ENCODE measurements at places on chromosomes 6 and 20.

GRCh38 chr20:8209061-8209460 lies 77.0 kb downstream of the PLCB1 start:
- DNase-seq = no peak

DNA sequence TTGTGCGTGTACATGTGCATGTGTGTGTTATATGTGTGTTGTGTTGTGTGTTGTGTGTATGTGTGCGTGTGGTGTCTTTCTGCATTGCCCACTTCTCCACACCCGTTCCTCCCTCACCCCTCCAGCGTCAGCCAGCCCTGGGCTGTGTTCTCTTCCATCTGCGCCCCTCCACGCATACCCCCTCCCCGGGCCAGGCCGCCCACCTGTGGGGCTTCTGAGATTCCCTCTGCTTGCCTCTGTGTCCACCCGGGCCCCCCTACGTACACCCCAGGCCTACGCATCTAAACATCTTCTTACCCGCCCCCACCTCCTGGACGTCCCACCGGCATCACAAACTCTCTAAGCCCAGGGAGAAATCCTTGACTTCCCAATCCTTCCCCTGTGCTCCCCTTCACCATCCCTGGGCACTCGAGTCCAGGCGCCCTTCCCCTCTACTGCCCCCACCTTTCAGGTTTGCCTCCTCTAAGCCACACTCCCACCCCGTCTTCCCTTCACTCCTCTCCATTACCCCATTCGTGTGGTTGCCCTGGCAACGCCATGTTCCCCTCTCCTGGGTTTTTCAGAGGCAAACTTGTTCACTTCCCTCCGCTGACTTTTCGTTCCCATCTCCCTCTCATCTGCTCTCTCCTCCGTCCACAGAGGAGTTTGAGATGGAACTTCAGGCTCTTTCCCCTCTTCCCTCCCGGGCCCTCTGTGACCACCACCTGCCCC lies 81.7 kb upstream of the NNAT start:
- no peak for DNase-seq

DNA sequence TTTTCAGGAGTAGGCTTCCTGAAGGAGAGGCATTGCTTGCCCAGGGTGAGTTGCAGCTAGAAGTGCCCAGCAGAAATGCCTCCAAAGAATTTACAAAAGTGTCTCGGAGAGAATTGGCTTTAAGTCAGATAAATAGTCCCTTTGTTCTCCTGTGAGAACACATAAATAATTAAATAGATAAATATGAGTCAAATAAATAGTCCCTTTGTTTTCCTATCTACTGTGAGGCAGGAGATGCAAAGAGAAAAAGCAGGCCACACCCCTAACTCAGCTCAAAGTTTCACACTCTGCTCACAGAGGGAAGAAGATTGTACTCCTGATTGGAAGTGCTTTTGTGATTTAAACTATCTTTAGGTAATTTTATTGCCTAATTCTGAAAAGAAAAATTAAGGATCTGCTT lies 180.7 kb upstream of the PRSS16 start:
- DNase-seq = no peak

- no peak for DNase-seq
These were observed 37.4 kb downstream of the PLCG1 start for GRCh38 chr20:41174782-41175181.

DNA sequence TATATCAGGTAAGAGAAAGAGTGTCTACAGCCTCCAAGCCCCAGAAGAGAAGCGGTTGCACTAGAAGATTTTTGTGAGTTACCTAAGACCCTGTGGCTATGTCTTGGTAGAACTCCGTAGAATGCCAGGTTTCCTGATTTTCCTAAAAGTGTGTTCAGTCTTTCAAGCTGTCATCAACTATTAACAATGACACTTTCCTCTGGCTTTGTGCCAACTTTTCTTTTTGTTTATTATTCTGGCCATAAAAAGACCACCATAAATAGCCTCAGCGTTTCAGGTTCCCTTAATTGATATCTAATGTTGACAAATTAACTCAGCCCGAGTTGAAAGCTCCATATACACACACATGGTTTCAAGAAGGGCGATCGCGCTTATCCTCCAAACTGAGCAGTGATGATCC lies 1.2 kb downstream of the PAK5 start:
- no peak for DNase-seq

GRCh38 chr6:158666628-158667359 lies 16.9 kb downstream of the SYTL3 start:
- DNase-seq = no peak

DNA sequence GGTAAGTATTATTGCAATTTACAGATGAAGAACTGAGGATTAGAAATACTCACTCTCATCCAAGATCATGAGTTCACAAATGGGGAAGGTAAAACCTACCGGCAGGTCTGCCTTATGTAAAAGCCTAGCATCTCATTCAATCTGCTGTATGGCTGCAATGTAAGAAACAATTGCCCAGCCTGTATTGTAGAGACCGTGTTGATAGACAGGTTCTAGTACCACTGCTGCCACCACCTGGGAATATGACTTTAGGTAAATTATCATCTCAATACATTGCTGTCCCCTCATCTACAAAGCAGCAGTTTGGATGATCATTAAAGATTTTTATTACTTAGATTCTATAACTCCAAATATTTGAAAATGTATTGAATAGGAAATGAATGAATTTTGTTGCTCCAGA lies 23.3 kb upstream of the ARHGAP18 start:
- no peak for DNase-seq

DNA sequence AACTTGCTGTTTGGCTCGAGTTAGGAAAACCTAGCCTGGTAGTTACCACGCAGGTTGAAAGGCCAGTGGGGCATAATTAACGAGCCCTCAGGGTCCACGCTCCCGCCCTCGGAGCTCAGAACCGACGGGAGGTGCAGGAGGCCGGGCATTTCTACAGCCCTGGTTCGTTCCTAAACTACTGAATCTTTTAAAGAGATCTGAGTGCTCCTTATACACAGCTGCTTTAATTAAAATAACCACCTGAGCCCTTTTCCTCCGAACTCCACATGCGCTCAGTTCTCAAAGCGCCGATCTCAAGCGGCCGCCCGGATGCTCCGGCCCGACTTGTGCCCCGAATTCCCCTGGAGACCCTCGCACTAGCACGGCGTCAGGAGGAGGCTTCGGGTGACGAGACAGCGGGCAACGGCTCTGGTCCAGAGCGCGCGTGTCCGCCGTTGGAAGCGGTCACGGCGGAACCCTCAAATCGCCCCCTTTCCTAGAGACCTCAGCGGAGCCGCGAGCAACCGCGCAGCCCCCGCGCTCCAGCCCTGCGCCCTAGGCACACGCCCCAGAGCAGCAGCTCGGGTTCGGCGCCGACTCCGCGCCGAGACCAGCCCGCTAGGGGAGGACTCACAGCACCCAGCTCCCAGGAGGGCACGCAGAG lies 397 bp downstream of the WDR27 start:
- DNase-seq = no peak

- no peak for DNase-seq
These were observed 40.1 kb downstream of the JAG1 start for GRCh38 chr20:10633718-10634117.

GRCh38 chr6:144566868-144567615 lies 281.9 kb downstream of the UTRN start:
- no peak for DNase-seq

DNA sequence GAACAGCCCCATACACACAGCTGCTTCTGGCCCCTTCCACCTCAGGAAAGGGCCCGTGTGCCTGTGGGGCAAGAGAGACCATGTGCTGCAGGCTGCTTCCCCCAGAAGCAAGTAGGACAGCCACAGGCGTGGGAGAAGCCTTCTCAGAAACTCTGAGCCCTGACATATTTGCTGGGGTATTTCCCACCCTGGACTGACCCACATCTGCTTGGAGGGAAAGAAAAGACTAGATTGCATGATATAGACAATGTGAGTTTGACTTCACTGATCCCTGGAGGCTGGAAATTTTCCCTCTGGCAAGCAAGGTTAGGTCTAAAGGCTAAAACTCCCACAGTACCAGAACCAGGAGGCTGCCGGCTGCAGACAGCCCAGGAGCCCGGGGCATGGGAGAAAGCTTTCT lies 213.3 kb upstream of the SSTR4 start:
- DNase-seq = no peak

- no peak for DNase-seq
These were observed 148.6 kb downstream of the LRRC1 start for GRCh38 chr6:53943395-53943794.

- DNase-seq = no peak
These were observed 1.9 kb downstream of the RNF217 start for GRCh38 chr6:124963831-124964763.

GRCh38 chr6:124719913-124720312 lies 242.3 kb upstream of the RNF217 start:
- DNase-seq = no peak

DNA sequence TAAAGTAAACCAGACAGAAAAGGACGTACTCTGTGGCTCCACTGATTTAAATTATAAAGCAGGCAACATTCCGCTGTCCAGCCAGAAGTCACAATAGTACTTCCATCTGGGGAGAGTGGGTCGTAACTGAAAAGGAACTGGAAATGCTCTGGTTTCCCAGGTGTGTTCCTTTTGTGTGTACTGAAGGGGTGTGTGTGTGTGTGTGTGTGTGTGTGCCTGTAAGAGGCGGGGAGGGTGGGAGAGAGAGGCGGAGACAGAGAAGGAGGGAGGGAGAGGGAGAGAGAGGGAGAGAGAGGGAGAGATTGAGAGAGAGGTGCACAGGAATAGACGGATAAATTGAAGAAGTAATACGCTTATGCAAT lies 178.4 kb upstream of the ZNF184 start:
- DNase-seq = no peak

- DNase-seq = no peak
These were observed 56.4 kb upstream of the VSTM2L start for GRCh38 chr20:37846573-37846972.

DNA sequence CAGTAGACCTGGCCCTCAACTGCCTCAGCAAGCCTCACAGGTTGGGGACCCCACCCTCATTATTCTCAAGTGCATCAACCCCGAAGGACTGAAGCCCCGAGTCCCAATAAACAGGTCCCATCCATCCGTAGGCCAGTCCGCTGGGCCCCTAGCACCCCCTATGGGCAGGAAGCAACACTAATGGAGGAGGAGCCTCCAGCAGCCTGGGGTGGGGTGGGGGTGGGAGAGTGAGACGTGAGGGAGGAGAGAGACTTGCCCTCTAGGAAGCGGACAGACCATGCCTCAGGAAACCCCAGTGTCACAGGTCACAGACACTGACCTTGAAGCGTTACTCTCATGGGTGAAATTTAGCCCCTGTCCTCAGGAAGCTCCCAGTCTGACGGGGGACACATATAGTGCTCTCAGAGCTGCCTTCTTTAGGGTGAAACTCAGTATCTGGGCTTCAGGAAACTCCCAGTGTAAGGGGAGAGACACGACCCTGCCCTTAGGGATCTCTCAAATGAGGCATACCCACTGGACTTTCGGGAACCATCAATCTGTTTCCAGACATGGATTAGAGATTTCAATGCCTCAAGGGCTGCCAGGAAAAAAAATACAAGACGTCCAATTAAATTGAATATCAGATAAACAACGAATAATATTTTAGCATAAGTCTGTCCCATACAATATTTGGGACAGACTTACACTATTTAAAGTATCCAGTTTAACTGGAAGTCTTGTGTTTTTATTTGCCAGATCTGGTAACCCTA lies 125.8 kb downstream of the MRPL14 start:
- no peak for DNase-seq

DNA sequence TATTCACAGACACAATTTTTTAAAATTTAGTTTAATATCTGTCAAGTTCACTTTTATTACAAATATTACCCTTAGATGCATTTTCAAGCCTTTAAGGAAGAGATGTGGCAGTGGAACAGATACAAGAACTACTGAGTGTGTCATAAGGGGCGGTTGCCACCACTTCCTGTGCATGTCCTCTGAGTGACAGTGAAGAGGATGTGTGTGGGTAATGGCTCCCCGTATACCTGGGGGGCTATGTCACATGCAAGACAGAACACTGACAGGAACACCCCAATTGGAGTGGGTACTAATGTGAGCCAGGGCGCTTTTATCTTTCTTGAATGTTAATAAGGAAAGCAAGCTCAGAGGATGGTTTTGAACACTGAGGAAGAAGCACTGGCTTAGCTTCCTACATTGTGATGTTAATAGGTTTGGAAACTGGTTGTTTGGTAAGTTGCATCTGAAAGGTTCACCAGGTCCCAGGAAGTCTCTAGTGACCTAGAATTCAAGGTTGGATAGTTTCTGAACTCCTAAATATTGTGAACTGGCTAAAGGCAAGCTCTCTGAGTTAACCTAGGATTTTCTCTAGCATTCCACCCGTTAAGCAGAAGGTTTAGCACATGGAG lies 83.4 kb upstream of the ASF1A start:
- DNase-seq = no peak

- DNase-seq = no peak
These were observed 233.0 kb downstream of the ERMARD start for GRCh38 chr6:169984181-169985120.

- DNase-seq = no peak
These were observed 63.8 kb downstream of the NPEPL1 start for GRCh38 chr20:58756450-58756775.

DNA sequence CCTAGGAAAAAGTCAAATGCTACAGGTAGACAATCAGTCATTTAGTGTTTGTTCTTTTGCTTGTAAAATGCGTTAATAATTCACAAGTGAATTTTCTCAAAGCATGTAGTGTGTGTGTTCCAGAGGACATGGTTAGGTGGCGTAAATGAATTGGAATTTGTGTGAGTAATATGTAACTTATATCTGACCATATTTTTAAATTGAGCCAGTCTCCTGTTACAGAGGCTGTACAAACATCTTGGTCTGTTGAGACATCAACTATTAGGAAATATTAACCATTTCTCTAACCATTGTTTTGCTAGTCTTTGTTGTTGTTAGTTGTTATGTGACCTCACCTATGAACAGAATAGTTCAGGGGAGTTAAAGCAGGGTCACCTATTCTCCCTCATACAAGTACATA lies 22.7 kb downstream of the MCM8 start:
- DNase-seq = no peak

DNA sequence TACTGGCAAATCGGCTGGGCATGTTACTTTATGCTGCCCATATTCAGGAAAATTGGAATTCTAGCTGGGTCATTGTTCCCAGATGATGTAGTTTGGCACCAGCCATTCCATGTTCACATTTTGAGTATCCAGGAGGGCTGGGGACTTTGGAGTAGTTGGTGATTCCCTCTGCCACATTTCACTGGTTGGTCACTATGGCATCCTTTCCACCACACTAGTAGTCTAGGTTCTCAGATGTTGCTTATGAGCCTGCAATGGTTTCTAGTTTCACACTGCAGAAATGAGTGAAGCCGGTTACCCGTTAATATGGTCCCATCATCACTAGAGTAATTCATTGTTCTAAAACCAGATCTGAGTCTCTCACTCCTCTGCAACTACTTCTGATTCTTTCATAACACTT lies 4.6 kb downstream of the PTPN1 start:
- DNase-seq = no peak

GRCh38 chr20:12838261-12838866 lies 170.4 kb upstream of the SPTLC3 start:
- no peak for DNase-seq

- DNase-seq = no peak
These were observed 19.9 kb upstream of the FBXL4 start for GRCh38 chr6:98967616-98968015.

GRCh38 chr6:66526061-66526460 lies 819.0 kb upstream of the EYS start:
- DNase-seq = no peak

All from cortex of kidney (tissue), 1 donor.